ENCODE measurements at places on chromosomes 6 and 20. TPM values are rescaled to one million over a fixed set of nuclear protein-coding genes. Genes with fewer than 3 reads are reported as not detected.

Gene PRDM13
- total RNA-seq = 1.2 TPM

Gene ZC2HC1B
- not detected for total RNA-seq

- no peak for DNase-seq
Observed at GRCh38 chr6:41758641-41759035, 11.4 kb upstream of the PGC start.

DNA sequence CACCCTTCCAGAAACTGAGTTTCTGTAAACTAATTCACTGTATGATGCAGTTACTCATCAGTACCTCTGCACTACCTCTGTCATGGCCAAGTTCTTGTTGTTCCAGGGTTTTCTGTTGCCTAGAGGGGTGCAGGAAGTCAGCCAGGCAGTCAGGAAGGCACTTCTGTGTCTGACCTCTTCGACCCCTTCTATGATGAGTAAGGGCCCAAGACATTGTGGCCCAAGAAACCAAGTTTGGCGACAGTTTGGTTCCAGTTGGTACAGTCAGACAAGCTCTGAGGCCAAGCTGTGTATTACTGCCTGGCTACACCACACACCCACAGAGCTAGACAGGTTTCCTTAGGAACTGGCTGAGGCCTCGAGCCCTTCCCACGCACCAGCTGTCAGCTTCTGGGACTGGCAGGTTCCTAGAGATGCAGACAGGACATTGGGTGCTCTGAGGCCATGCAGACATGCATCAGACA is 41.2 kb downstream of the TRAF3IP2 start:
- no peak for DNase-seq

GRCh38 chr20:4471221-4471620 is 250.5 kb upstream of the PRND start:
- DNase-seq = no peak

Gene XKR7
- total RNA-seq = 0.48 TPM

Gene SDHAF4
- 4.6 TPM for total RNA-seq

GRCh38 chr20:63895952-63896263 is 982 bp downstream of the DNAJC5 start:
- peak; percentile 46 for DNase-seq

DNA sequence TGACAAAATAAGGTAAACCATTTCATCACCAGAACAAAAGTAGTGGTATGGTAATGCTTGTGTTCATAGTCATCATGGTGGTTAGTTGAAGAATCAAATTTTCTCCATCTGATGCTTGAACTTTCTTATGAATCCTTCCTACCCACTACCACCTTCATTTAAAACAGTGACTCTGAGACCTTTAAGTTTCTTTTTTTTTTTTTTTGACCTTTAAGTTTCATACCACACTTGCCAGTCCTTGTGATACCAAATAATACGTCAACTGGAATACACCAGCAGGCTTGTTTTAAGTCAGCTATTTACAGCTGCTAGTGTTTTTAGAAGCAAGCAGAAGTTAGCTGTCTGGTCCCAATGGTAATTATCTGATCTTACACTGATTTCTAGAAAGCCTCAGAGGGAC is 413.4 kb upstream of the SOX4 start:
- no peak for DNase-seq

DNA sequence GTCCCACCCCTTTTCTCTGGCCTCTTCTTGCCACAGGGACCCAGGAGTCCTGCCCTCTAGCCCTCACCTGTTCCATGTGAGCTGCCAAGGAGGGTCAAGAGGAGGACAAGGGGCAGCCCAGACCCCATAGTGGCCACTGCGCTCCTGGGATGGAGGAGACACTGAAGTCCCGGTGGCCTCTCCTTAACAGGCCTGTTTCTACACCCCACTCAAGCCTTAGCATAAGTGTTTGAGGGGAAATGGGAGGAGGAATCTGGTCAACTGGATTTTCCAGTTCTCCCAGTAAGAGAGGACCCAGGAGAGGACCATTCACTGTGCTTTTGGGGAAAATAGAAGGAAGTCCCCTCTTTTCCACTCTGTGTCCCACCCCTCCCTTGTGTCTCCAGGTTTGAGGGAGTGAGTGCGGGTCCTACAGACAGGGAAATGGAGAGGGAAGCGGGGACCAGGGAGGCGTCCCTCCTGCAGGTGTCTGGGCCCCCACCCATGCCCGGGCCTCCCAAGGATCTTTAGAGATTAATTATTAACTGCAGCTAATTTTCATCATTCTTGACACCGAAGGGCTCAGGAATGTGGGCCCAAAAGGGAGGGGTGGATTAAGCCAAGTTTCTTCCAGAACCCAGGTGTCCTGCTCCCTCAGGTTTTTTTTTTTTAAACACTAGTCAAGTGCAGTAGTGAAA is at the start of gene SFTA2:
SFTA2 (minus strand) TSS at position 202 of the 677 bp plus-strand sequence; CDS start at position 128, 74 bp downstream.
- DNase-seq = no peak

Gene HDGFL1
- 2.9 TPM for total RNA-seq

GRCh38 chr6:76416821-76417605 is 344.6 kb upstream of the IMPG1 start:
- DNase-seq = no peak
